ENCODE measurements at places on chromosomes 12 and 14.
A peak's percentile ranks its signal among the peaks of the same experiment; 100 is the strongest.

DNA sequence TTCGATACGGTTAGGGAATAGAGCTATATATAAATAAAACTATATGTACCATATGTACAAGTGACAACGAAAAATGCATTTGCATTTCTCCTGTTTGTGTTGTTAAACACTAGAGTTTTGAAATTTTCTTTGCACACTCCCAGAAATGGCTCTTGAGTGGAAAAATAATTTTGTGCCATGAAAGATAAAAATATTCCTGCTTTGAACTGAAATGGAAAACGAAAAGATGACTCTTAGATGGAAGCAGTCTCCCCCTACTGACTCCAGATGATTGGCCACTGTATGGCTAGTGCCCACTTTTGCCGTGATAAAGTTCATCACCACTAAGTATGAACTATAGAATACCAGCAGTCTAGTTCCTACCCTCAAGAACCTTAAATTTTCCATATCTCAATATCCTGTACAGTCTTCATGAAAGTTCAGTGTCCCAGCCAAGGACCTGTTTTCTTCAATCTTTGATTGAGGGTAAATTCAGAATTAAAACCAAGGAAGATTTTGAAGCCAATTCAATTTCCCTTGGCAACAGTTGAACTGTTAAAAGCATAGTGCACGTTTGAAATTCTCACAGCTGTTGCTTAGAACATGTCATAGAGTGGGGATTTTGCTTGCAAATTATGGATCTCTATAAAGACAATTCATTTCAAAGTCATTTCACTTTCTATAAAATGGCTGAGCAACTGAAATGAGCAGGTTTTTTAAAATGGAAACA is 1.6 kb upstream of the PPP2R5E start:
- no peak for DNase-seq

DNA sequence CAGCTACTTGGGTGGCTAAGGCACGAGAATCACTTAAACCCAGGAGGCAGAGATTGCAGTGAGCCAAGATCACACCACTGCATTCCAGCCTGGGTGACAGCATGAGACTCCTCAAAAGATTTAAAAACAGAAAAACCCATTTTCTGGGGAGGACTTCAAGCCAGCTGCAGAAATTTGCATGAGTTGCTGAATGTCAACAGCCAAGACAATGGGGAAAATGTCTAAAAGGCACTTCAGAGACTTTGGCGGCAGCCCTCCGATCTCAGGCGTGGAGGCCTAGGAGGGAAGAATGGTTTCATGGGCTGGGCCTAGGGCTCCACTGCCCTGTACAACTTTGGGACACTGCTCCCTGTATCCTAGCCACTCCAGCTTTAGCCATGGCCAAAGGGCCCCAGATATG is 177.8 kb upstream of the C14orf180 start:
- no peak for DNase-seq

GRCh38 chr12:108881953-108882352 is 2.1 kb downstream of the DAO start:
- no peak for DNase-seq

GRCh38 chr12:96401076-96401871 is 1.0 kb upstream of the CDK17 start:
- DNase-seq = peak; percentile 4

DNA sequence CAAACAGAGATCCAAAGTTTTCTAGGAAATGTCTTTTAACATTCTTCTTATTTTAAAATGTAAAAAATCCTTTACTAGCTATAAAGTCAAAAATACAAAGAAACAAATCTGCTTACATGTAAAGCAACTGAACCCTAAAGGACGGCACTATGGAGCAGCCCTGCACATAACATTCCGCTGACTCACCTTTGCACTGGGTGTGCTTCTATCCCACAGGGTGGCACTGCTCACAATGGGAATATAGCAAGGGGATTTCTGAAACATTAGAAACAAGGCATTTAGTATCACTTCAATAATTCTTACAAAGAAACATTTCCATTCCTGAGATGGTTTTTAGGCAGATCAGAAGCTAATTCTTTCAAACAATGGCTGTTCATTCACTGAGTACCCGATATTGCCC is 94.3 kb downstream of the C12orf42 start:
- no peak for DNase-seq

DNA sequence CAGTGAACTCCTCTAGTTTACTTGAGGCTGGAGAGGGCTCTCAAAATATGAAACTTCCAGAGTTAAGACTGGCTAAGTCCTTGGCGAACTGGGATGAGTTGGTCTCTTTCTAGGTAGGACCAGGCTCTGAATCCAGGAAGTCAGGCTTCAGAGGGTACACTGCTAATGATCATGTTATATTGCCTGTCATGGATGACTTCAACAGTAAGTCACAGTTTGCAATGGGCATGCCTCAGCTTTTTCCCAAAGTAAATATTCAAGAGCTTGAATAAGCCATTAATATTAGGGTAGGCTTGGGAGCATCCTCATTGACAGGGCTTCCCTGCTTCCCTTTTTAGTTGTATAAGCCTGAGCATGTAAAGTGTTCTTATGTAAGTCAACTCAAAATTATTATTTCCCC is 61.7 kb upstream of the PTHLH start:
- DNase-seq = no peak

GRCh38 chr12:111218499-111218898 is 150.4 kb downstream of the PHETA1 start:
- DNase-seq = no peak

- no peak for DNase-seq
Observed at GRCh38 chr14:55350461-55350860, 61.2 kb downstream of the ATG14 start.

GRCh38 chr14:94088516-94088915 is 7.4 kb downstream of the IFI27L1 start:
- DNase-seq = peak; percentile 28

- no peak for DNase-seq
Observed at GRCh38 chr12:127628645-127629044, 638.3 kb upstream of the TMEM132C start.

DNA sequence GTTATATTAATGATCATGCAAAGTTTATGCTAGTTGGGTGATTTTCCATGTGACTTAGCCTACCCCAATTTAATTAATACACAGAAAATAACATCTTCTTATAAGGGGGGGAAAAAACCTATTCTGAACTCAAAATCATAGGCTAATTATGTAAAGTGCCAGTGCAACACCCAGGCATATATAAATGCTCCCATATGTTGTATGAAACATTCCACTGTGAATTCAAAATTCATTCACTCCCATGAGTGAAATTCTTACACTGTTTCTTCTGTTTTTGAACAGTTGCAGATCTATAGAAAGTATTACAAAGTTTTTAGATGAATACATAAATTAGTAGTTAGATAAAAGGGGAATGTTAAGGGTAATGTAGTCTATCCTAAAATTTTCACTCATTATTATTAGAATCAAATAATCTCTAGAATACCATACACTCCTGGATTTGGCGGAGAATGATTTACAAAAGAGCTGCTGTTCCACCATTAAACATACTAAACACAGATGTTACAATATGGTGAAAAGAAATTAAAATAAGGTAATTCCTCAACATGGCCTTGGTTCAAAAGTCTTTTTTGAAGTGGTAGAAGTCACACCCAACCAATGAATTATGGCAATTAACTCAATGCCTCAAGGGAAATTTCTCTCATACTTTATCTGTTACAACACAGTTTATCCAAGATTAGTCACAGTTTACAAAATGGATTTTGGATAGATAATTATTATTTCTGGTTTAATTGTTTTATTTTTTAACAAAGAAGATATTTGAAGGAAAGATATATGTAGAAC is 454.1 kb upstream of the FLRT2 start:
- DNase-seq = no peak

GRCh38 chr14:106094654-106095189 is 568.3 kb downstream of the TMEM121 start:
- no peak for DNase-seq

DNA sequence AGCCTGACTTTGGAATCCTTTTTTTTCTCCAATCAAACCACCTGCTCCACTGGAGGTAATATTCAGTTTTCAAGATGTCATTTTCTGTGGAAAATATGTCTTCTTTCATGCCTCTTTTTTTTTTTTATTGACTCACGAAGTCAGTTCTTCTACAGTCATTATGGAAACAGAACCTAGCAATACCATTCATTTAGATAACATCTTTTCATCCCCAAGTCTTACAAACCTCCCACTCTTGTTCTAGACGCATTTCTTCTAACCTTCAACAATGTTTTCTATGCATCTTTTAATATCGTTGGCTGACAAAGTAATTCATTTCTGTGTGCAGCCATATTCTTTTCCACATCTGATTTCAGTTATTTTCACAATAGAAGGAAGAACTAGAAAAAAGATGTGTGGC is 474.3 kb upstream of the CCDC196 start:
- DNase-seq = no peak

DNA sequence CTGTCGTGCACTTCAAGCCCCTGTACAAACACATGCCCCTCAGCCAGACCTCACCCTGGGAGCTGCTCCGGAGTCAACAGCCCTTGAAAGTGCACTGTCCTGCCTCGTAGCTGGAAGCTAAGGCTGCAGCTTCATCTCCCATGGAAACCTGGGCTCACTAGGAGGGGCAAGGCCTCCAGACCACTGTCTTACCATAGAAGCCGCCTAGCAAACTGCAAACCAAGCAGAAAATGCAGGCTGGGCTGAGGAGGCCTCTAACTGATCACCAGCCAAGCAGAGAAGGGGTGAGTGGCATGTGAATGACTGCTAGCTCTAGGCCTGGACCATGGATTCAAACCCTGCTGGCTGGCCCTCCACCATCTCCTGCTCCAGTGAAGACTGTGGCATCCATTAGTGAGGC is 340.2 kb downstream of the CACNA1C start:
- DNase-seq = no peak

GRCh38 chr14:79543967-79544697 is 667.2 kb downstream of the DIO2 start:
- peak; percentile 32 for DNase-seq

- no peak for DNase-seq
Observed at GRCh38 chr12:89948271-89949175, 239.9 kb upstream of the ATP2B1 start.

GRCh38 chr12:42792265-42792664 is 202.7 kb upstream of the PRICKLE1 start:
- DNase-seq = no peak

DNA sequence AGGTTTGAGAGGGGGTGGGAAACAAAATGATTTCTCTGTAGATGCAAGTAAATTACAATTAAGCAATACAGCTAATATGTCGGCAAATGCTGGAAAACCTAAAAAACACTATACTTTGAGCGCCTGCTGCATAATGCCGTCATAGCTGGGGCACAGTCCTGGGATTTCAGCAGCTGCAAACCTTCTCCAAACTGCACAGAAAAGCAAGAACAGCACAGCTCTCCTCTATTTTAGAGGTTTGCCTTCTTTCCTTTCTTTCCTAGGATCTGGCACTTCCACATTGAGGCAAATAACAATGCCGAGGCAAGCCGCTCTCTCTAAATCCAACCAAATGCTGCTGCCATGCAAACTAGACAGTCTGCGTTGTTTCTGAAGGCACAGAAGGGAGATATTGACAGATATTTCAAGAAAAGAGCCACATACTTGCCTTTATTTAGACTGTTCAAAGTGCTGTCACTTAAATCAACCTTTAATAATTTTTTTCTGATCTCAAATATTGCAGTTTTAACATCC is 287.1 kb upstream of the G2E3 start:
- DNase-seq = no peak

DNA sequence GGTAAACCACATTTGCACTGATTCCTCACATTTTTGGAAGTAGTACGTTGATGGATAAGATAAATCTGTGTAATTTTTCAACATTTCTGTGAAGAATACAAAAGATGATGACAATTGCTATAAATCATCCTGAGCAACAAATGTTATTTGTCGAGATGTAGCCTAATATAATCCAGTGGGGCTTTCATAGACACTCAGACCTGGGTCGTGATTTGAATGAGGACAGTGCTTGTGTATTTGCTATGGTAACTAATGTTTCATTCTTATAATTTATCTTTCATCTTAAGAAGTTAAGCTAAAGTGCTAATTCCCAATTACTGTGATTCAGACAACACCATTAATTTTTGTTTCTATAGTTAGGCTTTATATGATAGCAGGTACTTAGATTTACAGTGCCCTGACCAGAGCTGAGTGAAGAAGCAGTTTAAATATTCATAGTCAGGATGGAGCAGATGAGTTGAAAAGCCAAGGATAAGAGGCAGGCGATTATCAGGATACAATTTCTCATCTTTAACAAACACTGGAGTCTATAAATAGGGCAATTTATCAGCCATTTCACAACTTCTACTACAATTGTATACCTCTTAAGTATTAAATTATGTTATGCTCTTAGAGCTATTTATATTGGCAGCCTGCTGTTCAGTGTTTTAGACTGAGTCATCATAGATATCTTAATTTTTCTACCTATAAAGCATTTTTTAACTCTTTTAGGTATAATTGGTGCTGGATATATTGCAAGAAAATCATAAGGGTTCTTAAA is 359.9 kb downstream of the TRHDE start:
- no peak for DNase-seq

Data from cardiac muscle cell (in vitro differentiated cells and primary cell).